Esophagus muscularis mucosa (tissue), 4 donors: ENCODE measurements at places on chromosomes 6 and 20. TPM values are rescaled to one million over a fixed set of nuclear protein-coding genes. Genes with fewer than 3 reads are reported as not detected.

- no peak for DNase-seq
- no peaks in the 10 kb centered on the region for H3K4me1 ChIP-seq
- no peak overlapping the region for H3K4me3 ChIP-seq
- no peak overlapping the region for H3K27ac ChIP-seq
These were observed 45.0 kb downstream of the ADNP start for GRCh38 chr20:50886184-50886790.

GGTLC1 gene
- not detected for total RNA-seq

- no peaks in the 10 kb centered on the region for H3K36me3 ChIP-seq
- H3K4me3 ChIP-seq: no peak overlapping the region
- peaks cover 19% of the 10 kb centered on the region for H3K4me1 ChIP-seq
- H3K27me3 ChIP-seq: no peaks in the 10 kb centered on the region
These were observed 270.7 kb downstream of the PLCB1 start for GRCh38 chr20:8402798-8403197.

DNA sequence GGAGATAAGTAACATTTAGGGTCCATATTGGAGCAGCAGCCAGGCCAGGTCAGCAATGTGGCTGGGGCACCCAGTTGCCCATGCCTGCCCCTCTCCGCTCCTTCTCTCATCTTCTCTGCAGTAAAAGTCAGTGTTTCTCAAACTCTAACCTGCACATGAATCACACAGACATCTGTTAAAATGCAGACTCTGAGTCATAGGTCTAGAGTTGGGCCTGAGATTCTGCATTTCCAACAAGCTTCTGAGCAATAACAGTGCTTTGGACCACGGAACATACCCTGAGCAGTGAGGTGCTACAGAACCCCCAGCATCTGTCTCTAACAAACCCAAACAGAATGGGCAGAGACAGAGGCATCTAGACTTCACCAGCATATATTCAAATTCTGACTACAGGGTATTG is 10.1 kb downstream of the PHF10 start:
- H3K27me3 ChIP-seq: no peaks in the 10 kb centered on the region
- DNase-seq: no peak
- no peak overlapping the region for H3K4me3 ChIP-seq
- H3K36me3 ChIP-seq: peaks cover 80% of the 10 kb centered on the region
- peaks cover 2% of the 10 kb centered on the region for H3K4me1 ChIP-seq

DNA sequence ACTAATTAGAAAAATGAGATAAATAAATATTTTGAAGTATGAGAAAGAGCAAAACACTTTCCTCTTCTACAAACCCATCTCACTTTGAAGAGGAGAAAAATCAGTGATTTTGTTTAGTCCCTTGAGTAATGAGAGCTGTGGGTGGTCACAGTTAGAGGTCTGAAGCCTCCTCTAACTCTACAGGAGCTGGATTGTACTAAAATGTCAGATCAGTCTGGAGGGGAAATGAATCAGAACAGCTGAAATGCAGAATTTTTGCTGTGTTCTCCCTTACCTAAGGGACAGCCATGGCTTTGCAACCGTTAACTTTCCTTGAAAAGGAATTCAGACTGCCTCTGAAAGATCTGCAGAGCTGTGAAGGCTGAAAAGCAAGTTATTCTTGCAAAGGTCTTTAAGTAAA is 11.4 kb upstream of the RFPL4B start:
- H3K27me3 ChIP-seq: no peaks in the 10 kb centered on the region
- H3K36me3 ChIP-seq: no peaks in the 10 kb centered on the region
- no peaks in the 10 kb centered on the region for H3K4me1 ChIP-seq
- no peak for DNase-seq
- H3K4me3 ChIP-seq: no peak overlapping the region

AVP gene
- not detected for total RNA-seq

- peak overlapping the region; percentile 76 for H3K27ac ChIP-seq
- peaks cover 9% of the 10 kb centered on the region for H3K4me1 ChIP-seq
- peaks cover 15% of the 10 kb centered on the region for H3K27me3 ChIP-seq
- DNase-seq: no peak
- H3K4me3 ChIP-seq: peak overlapping the region; percentile 70
- no peaks in the 10 kb centered on the region for H3K36me3 ChIP-seq
These were observed 58.5 kb upstream of the PRSS16 start for GRCh38 chr6:27188885-27189418.

- no peak for DNase-seq
- H3K4me1 ChIP-seq: peaks cover 9% of the 10 kb centered on the region
- H3K27ac ChIP-seq: no peak overlapping the region
- H3K36me3 ChIP-seq: no peaks in the 10 kb centered on the region
These were observed 49.4 kb upstream of the NOX3 start for GRCh38 chr6:155504848-155505607.

CST5 gene
- 4.5 TPM for total RNA-seq

DNA sequence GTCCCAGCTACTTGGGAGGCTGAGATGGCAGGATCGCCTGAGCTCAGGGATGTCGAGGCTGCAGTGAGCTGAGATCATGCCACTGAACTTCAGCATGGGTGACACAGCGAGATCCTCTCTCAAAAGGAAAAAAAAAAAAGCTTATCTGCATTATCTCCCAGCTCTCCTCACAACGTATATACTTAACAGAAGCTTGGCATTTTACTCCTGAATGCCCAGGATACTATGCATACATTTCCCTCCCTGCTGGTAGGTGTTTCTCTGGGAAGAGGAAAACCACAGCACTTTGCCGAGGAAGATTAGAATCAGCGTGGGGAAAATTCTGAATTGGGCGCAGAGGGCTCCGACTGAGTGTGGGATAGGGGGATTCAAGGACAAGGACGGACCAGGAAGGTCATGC is 800.6 kb downstream of the DHX35 start:
- H3K36me3 ChIP-seq: no peaks in the 10 kb centered on the region
- H3K27me3 ChIP-seq: no peaks in the 10 kb centered on the region
- H3K4me3 ChIP-seq: no peak overlapping the region

OPRM1 gene
- 0.66 TPM for total RNA-seq

GRCh38 chr6:33516726-33517125 is 62.4 kb downstream of the ZBTB9 start:
- H3K4me3 ChIP-seq: no peak overlapping the region
- no peaks in the 10 kb centered on the region for H3K27me3 ChIP-seq
- no peak for DNase-seq
- H3K4me1 ChIP-seq: no peaks in the 10 kb centered on the region

SLC17A2 gene
- not detected for total RNA-seq

MOG gene
- not detected for total RNA-seq

BANF2 gene
- total RNA-seq: not detected

PLA2G7 gene
- 0.29 TPM for total RNA-seq

DNA sequence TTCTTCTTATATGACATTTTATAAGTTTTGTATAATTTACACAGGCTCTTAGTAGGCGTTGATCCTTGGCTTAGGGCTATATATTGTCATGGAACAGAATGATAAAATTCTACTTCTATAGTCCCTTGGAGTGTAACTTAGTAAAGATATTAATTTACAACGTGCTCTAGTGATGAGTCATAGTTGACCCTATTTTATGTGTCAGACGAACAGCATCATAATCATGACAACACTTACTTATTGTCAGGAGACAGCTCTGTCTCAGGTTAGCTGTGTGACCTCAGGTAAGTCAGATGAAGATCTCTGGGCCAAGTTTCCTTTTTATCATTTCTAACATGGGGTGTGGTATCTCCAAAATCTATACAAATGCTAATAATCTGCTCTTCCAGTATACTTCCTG is 473.5 kb downstream of the UTRN start:
- H3K27ac ChIP-seq: no peak overlapping the region
- no peak for DNase-seq
- peaks cover 2% of the 10 kb centered on the region for H3K36me3 ChIP-seq
- no peak overlapping the region for H3K4me3 ChIP-seq
- H3K27me3 ChIP-seq: no peaks in the 10 kb centered on the region

GRCh38 chr6:143369971-143370370 is 80.5 kb downstream of the ADAT2 start:
- H3K4me3 ChIP-seq: no peak overlapping the region
- H3K36me3 ChIP-seq: no peaks in the 10 kb centered on the region
- DNase-seq: no peak
- H3K27ac ChIP-seq: no peak overlapping the region
- no peaks in the 10 kb centered on the region for H3K27me3 ChIP-seq

DNA sequence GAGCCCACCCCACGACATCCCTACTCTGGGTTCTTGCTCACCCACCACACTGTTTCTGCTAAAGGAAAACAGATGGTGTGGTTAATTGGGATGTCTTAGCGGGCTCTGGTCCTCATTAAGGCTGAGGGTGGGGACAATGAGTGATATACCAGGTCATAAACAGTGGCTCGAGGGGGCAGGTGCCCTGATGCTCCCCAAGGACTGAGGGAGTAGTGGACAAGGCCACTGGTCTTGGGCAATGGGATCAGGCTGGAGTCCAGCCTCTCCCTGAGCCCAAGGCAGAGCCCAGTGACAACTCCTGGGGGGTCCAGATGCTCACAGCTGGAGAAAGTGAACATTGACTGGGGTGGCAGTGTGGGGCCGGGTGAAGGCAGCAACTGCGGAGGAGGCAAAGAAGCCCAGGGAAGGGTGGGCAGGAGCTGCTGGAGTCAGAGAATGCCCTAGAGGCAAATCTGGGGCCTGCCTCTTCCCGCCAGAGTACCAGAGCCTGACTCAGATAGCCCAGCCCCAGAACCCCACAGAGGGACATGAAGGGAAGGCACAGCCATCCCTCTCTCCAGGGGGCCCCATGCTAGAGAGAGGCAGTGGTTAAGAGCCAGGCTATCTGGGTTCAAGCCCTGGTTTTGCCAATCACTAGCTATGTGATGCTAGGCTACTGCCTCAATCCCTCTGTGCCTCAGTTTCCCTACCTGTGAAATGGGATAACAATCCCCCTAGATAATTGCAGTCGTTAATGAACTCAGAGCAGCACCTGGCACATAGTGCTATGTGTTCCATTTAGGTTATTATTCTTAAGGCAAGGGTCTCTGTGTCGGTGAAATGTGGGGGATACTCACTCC is 72.3 kb downstream of the MRPL14 start:
- H3K4me3 ChIP-seq: no peak overlapping the region
- no peaks in the 10 kb centered on the region for H3K27me3 ChIP-seq
- H3K27ac ChIP-seq: peak overlapping the region; percentile 22
- H3K4me1 ChIP-seq: peaks cover 64% of the 10 kb centered on the region
- no peaks in the 10 kb centered on the region for H3K36me3 ChIP-seq

TINAG gene
- total RNA-seq: not detected

DNA sequence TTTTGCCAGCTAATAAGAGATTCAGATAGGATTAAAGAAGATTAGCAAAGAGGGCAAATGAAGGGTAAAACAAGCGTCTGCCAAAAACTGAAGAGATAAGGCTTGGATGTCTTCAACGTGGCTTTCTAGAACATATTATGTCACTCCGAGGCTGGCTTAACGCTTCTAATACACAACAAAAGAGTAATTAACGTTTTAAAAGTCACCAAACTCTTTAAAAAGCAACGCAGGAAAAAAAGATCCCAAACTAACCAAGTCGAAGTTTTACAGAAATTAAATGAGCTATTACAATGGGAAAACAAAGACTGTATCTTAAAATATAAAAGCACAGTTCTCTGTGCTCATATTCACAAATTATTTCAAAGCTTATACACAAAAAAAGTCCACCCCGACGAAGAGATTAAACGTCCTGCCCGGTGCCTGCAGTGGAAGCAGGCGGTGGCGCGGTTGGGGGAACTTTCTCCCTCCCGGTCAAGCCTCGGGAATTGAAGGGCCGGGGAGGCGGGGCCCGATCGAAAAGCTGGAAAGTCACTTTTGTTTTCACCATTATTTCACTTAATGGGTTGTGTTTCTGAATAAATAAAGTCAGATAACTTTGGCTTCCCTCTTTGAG is 1.2 kb downstream of the MAK start:
- no peak overlapping the region for H3K27ac ChIP-seq
- H3K4me3 ChIP-seq: peak overlapping the region; percentile 65
- H3K36me3 ChIP-seq: no peaks in the 10 kb centered on the region
- peaks cover 23% of the 10 kb centered on the region for H3K4me1 ChIP-seq
- H3K27me3 ChIP-seq: peaks cover 47% of the 10 kb centered on the region

GRCh38 chr20:37095108-37095598 is 644 bp downstream of the RBL1 start:
- H3K4me3 ChIP-seq: peak overlapping the region; percentile 96
- H3K36me3 ChIP-seq: no peaks in the 10 kb centered on the region
- peak overlapping the region; percentile 72 for H3K27ac ChIP-seq
- peaks cover 12% of the 10 kb centered on the region for H3K4me1 ChIP-seq
- DNase-seq: no peak
